Peyer's patch (tissue), 4 donors: ENCODE measurements at places on chromosomes 4 and X.

DNA sequence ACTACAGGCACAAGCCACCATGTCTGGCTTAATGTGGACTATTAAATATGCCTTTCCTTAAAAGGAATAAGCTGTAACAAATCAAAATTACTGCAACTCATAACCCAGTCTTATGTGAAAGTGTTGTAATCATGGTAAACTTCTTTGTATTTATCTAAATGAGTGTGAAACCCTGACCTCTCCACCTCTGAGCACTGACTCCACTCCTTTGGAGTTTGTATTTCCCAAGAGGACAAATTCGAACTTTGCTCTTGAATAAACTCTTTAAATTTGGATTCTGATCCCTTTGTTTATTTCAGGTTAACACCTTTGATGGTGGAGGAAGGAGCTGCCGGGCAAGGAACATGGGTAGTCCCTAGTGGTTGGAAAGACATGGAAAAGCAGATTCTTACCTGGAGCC, 48.3 kb upstream of the FAM9A start:
- DNase-seq = no peak

- DNase-seq = peak; percentile 65
Observed at GRCh38 chrX:69285881-69286564, 120.8 kb upstream of the PJA1 start.

DNA sequence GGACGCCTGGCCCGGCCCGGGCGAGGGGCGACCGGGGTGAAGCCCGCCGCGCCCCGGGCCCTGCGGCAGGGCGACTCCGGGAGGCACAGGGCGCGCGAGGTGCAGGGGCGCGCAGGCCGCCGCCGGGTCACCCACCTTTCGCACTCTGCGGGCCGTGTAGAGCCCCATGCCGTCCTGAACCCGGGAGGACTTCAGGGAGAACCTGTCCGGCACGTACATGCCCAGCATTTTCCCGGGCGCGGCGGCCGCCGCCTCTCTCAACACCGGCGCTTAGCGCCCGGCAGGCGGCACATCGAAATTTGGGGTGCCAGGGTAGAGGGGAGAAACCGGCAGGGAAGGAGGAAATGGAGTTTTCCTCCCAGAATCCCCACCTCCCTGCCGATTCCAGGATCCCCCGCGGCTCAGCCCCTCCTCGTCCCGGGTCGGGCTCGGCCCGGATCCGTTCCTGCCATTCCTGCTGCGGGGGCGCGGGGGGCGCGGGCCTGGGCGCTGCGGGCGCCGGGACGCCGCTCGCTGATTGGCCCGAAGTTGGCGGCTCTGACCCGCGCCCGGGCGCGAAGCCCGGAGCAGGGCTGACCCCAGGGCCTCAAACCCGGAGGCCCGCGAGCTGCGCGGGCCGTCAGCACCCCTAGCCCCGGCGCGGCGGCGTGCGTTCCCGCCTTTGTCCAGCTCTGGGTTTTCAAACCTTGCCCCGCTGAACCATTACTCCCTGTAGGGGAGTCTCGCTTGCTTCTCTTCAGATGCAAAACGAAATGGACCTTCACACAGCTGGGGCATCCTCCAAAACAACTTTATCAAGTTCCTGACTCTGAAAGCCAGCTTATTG, at the start of gene PRDM5:
Gene PRDM5 (minus strand): TSS at position 346 of the 826 bp plus-strand sequence. CDS start 118 bp downstream, at position 228.
- DNase-seq = peak; percentile 49

- DNase-seq = no peak
Observed at GRCh38 chrX:133776072-133776471, 209.3 kb downstream of the GPC3 start.
